HCT116 (cell line): ENCODE measurements at places on chromosomes 5 and 9. TPM values are rescaled to one million over a fixed set of nuclear protein-coding genes. Genes with fewer than 3 reads are reported as not detected.

GRCh38 chr5:57102905-57103255 is 71.0 kb upstream of the GPBP1 start:
- no peak for DNase-seq

DNA sequence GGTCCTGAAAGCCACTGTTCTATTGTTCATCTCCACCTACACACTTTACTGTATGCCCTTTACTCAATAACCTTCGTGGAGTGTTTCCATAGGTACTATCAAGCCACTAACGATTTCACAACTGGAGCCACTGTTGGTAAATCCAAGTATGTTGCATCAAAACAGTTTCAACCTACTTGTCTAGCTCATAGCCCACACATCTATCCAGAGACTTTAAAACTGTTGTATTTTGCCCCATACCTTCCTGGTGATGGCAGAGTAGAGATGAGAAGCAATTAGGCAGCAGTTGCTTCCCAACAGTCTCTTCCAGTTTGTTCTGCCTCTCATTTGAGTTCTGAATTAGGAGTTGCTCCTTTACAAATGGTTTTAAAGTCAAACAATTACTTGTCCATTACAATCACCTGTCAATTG is 607 bp downstream of the FAXDC2 start:
- DNase-seq, result no peak

DNA sequence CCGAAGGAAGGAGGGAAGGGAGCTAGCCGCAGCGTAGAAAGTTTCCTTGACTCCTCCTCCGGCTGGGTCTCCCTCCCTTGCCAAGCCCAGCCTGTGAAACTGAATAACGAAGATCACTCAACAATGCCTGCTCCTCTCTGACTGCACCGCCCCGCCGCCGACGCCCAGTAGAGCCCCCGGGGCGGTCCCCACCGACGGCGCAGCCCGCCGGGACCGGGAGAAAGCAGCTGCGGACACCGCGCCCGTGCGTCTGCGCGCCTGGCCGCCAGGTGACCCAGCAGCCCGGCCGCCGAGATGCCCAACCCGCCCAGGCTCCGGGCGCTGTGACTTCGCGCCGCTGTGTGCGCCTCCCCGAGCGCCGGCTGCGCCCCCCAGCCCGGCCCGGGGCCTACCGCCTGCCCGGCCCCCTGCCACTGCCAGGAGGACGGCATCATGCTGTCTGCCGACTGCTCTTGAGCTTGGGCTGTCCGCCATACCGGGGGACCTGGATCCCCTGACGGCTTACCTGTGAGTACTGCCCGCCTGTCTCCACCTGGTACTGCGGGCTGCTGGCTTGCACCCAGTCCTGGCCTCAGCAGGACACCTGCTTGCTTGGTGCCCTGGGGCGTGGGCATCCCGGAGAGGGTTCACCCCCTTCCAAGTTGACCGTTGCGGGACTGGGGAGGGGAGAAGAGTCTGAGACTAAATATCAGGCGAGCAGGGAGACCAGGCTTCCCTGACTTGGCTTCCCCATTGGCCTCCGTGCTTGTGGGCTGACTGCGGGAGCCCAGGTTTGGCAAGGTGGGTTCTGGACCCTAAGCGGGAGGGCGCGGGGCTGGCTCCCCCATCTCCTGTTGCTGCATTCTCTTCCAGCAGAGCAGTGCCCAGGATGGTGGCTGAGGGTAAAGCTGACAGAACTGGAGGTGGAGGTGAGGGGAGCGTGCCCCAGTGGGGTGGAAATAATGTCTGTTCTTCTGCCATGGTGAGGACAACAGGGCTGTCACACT is 26.2 kb upstream of the SPTLC1 start:
- no peak for DNase-seq

DNA sequence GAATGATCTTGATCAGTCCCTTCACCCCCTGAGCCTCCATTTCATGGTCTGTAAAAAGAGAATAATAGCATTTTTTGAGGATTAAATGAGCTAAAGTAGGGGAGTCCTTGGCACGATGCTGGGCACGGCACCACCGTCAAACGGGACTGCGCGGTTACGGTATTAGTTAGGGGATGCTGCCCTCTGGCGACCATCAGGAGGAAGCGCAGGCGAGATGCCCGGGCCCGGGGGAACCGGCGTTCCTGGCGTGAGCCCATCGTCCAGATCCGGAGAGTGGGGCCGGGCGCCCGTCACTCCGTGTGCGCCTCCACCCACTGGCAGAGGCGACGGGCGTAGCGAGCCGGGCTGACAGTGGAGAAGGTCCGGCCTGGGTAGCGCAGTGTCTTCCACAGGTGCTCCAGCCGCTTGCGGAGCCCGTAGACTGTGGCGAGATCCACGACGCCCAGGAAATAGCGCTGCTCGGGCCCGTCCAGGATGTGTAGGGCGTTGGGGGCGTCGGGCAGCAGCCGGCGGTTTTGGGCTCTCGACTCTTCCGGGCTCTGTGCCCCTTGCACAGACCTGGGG is 4.8 kb upstream of the ST6GALNAC4 start:
- DNase-seq, result no peak

DNA sequence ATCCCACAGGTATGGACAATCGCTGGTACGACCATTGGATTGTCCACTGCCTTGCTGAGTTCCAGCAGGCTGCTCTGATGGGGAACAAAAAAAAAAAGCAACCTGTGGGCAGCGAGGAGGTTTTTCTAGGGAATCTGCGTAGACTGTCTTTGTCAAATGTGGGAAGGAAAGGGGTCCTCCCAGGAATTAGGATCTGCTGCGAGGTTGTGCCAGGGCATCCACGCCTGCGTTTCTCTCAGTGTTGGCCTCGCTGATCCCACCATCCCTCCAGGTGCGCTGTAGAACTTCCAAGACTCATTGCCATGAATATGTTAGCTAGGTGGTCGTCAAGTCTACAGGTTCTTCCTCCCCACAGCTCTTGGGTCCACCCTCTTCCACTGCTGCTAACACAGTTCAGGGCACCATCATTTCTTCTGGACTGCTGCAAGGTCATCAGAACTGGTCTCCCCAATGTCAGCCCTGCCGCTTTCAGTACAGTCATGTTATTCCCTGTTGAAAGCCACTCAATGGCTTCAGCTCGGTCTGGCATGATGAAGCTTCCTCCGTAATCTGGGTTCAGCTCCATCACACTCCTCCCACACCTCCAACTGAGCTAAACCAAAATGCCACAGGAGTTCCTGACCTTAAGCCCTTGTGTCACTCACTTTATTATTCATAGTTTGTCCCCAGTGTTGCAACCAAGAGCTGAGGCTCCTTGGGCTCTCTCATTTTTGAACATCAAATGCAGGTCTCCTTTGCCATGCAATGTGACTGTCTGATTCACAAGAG is 79.5 kb upstream of the DMRT1 start:
- DNase-seq, result no peak

GRCh38 chr9:25658571-25658970 is 19.7 kb downstream of the TUSC1 start:
- DNase-seq, result no peak

DNA sequence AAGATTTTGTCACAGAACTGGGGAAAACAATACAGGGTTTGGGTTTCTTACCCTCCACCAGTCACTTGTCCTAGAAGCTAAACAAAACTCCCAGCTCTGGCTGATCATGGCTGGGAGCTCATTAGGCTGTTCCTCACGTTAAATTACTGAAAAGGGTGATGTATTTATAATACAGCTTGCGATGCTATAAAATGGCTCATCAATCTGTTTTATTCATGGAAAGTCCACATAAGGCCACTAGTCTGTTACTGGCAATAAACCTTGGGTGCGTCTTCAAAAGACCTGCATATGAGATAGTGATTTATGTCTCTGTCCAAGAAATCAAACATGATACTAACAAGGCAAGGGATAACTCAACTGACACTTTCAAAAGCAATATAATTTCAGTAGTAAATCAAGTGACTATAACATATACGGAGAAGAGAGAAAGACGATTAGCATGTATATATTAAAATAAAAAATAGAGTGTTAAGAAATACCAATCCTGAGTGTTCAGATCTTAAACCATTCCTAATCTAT is 219.0 kb downstream of the BNC2 start:
- no peak for DNase-seq

- DNase-seq, result no peak
Measured at GRCh38 chr9:82894961-82895821, 167.8 kb downstream of the RASEF start.

GRCh38 chr9:136522314-136523237 is 23.3 kb downstream of the NOTCH1 start:
- no peak for DNase-seq

DNA sequence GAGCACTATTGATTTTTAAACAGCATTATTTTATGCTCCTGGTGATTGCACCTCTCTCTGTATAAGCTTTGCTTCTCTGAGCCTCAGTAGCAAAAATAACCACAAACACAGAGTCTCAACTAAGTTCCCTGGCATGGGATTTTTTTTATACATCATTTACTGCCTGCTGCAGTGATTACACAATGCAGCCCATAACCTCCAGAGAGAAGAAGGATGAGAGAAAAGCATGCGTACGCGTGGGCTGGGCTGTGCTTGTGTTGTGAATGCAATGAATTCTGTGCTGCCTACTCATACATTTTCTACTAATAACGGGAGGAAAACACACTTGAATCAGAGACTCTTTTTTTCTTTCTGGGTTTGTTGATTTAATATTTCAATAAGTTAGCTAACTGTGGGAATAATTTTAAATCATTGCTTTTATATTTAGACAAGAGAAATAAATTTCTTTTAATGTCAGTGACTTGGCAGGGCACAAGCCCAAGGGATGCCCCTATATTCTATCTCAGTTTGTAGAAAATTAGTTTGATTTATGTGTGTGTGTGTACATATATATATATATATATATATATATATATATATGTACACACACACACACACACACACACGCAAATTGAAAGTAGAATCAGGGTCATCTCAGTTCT is 351.5 kb downstream of the MED10 start:
- DNase-seq, result no peak

DNA sequence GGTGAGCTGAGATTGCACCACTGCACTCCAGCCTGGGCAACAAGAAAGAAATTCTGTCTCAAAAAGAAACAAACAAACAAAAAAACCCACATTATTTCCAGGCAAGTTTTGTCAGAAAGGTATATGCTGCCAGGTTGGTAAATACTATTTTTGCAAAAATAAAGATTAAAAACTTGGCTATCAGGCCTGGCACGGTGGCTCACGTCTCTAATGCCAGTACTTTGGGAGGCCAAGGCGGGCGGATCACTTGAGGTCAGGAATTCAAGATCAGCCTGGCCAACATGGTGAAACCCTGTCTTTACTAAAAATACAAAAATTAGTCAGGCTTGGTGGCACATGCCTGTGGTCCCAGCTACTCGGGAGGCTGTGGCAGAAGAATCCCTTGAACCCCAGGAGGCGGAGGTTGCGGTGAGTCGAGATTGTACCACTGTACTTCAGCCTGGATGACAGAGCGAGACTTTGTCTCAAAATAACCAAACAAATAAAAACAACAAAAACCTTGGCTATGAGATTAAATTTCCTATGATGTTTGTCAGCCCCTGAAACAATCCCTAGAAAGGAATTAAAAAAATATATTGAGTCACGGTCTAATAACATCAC is 22.7 kb downstream of the AGXT2 start:
- DNase-seq, result no peak

DNA sequence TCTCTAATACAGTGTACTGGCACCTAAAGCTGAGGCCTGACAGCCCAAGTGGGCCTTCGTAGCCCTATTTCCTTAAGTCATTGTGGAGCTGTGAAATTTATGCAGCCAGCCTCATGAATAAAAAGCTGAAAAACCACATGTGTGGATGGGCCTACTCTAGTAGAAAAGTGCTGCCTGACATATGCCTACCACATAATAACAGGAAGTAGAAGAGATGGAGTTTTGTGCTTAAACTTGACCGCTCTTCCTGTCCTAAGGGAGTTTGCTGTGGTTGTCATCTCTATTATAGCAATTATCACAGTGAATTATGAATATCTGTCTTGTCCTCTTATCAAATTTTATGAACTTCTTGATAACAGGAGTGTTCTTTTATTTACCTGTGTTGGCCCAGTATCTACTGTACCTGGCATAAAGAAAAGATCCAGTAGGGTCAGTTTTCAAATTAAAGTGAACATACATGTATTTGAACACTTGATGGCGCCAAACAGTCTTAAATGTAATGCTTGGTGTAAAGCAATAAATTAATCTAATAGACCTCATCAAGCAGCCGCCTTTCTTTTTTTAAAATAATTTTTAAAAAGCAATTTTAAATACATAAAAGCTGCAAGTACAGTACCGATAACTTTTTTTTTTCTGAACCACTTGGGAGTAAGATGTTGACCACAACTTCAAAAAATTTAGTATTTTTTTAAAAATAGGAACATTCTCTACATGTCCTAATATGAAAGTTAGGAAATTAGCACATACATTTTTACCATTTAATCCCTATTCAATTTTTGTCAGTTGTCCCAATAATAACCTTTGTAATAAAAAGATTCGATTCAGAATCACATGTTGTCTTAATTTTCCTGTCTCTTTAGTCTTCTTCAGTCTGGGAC is 51.0 kb downstream of the FKTN start:
- DNase-seq, result peak; percentile 48

GRCh38 chr9:4514252-4515128 is 24.2 kb downstream of the SLC1A1 start:
- DNase-seq, result no peak

DNA sequence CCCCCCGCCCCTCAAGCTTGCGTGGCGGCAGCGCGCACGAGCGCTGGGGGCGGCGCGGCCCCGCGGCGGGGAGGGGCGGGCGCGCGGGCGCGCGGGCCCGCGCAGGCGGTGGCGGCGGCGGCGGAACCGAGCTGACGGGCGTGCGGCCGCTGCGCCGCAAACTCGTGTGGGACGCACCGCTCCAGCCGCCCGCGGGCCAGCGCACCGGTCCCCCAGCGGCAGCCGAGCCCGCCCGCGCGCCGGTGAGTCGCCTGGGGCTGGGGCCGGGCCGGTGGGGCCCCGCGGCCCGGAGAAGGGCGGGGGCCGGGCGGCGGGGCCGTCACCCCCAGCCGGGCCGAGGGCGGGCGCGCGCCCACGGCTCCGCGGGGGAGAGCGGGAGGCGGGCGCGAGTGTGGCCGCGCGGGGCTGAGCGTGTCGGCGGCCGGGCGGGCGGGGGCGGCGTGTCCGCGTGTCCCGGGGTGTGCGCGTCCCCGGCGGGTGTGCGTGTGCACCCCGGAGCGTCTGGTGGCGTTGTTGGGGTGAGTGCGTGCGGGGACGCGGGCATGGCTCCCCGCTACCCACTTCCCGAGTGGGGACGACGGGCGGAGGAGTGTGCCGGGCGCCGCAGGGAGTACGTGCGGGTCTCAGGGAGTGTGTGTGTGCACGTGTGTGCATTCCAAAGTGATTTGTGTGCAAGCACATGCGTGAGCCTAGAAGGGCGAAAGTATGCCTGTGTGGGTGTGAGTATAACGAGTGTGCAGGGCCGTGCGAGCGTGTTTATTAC is at the start of gene NEK6:
NEK6 (plus strand) TSS at position 106 of the 763 bp plus-strand sequence. CDS start 44,016 bp downstream, outside the sequence.
- no peak for DNase-seq

- no peak for DNase-seq
Measured at GRCh38 chr5:78905084-78905938, 79.8 kb downstream of the ARSB start.

The PCDHA12 gene
- total RNA-seq, result not detected

The CSNK1A1 gene
- total RNA-seq, result 263 TPM

The SPATA31A6 gene
- total RNA-seq, result not detected

The SPTLC1 gene
- 81.7 TPM for total RNA-seq

The CXXC5 gene
- 43.1 TPM for total RNA-seq

The SAXO1 gene
- total RNA-seq, result not detected

The ARSI gene
- 0.07 TPM for total RNA-seq

The IFNA13 gene
- not detected for total RNA-seq

The CDKN2B gene
- 9.8 TPM for total RNA-seq

The PCDHA2 gene
- total RNA-seq, result not detected

The CDC25C gene
- 19.3 TPM for total RNA-seq
